CD4-positive, alpha-beta T cell treated with Interleukin-17A for 4 hours (primary cell): ENCODE measurements at places on chromosomes 4 and X.

GRCh38 chrX:7950865-7951264 is 23.7 kb upstream of the PNPLA4 start:
- no peak for DNase-seq

DNA sequence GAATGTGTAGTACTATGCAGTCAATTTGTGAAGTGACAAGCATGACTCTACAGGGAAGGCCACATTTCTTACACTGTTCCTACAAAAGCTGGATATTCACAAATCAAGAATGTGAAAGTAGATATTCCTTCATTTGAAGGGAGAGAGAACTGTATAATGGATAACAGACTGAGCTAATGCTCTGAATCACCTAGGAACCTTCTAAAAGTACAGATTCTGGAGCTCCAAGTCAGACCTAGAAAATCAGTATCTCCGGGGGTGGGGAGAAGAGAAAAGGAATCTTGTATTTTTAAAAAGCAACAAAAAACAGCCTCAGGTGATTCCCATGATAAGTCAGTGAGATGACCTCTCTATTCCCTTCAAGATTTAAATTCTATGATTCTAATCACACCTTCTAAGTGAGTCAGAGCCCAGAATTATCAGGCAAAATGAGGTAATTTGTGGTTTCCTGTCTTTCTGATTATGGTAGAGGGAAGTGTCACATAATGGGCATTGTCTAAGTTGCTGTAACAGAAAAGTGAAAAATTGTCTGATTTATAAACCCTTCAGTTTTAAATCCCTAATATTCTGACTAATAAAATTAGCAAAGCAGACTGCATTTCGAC is 80.9 kb downstream of the IL21 start:
- DNase-seq, result no peak

DNA sequence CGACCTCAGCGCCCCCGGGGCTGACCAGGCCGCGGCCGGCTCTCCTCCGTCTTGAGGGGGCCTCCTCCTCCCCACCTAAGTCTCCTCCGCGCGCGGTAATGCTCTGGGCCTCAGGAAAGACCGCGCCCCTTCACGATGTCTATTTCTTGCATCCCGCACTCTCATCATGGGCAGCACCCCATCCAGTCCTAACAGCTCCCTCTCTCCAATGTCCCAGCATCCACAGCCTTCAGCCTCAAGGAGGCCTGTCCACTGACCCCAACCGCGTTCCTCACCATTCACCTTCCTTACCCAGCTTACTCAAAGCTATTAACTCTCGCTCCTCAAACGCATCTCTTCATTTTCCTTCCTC is 77.5 kb downstream of the MAGED4 start:
- DNase-seq, result no peak

GRCh38 chr4:112735474-112735951 is 98.6 kb downstream of the LARP7 start:
- no peak for DNase-seq
